ENCODE measurements at places on chromosomes 2 and 18.

GRCh38 chr2:158542577-158542976, 85.8 kb downstream of the PKP4 start:
- no peak for DNase-seq

- DNase-seq = no peak
Observed at GRCh38 chr2:67221266-67221665, 175.9 kb upstream of the ETAA1 start.

DNA sequence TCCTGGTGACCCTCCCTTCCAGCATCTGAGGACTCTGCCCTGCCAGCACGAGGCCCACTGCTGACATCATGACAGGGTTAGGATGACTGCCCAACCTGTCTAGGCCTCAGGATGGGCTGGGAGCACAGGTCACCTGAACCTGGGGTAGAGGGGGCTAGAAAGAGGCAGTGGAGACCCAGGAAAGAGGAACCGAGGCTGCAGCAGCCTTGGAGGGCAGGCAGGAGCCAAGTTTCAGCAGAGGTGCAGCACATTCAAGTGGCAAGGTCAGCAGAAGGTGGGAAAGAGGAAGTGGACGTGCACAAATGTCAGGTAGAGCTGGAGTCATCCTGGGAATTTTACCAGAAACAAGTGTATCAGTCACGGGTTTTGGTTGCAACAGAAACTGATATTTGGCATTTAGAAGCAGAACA, 13.6 kb upstream of the RAB10 start:
- DNase-seq = no peak

GRCh38 chr2:11406267-11406957, 59.5 kb downstream of the E2F6 start:
- no peak for DNase-seq
